ENCODE measurements at places on chromosomes 3 and 15.

DNA sequence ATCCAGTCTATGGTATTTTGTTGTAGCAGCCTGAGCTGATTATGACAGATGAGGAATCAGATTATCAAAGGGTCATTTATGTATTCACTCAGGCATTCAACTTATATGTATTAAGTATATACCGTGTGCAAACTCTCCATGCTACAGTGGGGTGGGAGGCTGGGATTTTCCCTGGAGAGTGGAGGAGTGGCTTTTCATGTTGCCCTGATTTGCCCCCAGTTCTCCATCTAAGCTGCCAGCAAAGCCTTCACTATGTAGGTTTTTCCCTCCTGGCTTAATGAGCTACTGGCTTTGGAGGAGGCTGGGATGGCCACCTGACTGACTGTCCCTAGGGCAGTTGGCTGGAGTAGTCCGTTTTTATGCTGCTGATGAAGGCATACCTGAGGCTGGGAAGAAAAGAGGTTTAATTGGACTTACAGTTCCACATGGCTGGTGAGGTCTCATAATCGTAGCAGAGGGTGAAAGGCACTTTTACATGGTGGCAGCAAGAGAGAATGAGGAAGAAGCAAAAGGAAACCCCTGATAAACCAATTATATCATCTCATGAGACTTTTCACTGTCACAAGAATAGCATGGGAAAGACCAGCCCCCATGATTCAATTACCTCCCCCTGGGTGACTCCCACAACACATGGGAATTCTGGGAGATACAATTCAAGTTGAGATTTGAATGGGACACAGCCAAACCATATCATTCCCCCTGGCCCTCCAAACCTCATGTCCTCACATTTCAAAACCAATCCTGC, 253.9 kb downstream of the RPLP1 start:
- no peak for DNase-seq

- no peak for DNase-seq
These were observed 70.0 kb upstream of the KLF13 start for GRCh38 chr15:31256378-31257265.

GRCh38 chr3:178982137-178982536, 89.5 kb downstream of the ZMAT3 start:
- DNase-seq, result no peak

DNA sequence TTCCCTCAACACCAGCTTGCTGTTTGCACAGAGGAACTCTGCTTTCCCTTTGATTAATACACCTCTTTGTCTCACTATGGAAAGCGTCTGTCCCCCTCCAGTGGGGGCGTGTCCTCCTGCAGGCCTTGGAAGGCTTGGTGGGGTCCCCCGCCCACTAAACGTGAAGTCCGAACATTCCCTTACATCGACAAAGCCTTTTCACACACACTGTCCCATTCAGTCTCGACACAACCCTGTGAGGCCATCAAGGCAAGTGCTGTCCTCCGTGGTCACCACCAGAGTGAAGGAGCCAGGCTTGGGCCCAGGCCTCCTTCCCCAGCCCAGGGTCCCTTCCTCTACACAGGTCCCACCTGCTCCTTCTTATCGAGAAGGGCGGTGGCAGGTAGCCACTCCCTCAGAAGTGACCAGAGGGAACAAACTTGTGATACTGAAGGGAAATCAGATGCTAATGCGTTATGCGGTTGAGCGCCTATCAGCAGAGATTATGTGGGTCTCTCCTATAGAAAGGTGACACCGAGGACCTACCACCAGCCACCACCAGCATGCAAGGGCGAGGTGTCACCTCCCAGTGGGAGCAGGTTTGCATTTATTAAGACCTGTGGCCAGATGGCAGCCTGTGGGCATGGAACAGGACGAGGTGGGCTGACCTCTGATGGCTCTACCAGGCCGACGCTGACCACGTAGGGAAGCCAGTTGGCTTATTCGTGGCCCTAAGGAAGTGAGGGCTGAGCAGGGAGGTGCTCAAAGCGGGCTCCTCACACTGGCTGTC, 6.6 kb downstream of the NRROS start:
- no peak for DNase-seq

DNA sequence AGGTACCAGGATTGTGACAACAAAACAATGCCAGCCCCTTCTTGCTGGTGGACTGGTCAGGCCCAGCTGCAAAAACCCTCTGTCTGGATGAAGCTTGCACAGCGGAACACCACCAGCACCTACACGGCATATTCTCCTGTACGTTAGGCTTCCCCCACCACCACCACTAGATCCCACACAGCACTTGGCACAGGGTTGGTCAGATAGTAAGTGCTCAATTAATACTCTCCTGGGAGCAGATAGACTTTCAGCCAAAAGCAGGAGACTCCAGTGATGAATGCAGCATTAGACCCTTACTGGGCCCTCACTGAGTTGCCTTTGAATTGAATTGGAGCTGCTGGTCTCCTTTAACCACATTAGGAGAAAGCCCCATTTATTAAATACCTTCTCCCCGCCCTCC, 97.9 kb downstream of the CPN2 start:
- no peak for DNase-seq
